ENCODE measurements at places on chromosomes 6 and 20.

DNA sequence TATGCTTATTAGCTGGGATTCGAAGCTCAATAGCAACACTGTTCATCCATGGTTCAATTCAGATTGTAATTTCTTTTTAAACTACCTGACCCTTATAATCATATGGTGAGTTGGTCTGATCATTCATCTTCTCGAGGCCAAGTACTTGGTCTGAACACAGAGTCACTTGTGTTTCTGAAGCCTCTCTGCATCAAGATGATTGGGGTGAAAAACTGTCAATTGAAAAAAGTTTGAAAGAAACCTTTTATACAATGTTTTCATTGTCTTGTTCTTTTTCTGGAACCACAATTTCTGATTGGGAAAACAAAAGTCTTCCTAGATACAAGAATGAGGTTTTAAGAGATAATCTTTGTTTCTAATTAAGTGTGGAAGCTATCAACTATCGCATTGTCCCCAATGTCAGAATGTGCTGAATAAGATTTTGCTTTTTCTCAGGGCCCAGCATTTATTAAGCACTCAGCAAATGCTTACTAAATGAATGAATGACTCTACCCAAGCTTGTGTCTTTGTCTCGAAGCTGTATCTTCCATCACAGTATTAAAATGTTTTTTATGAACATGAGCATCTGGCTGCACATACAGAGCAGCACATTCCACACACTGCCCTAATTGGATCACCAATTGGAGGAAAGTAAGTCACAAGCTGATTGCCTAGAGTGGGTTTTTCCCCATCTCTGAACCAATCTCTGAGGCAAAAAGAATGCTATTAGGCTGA lies 45.0 kb upstream of the MOXD1 start:
- no peak for DNase-seq

- DNase-seq = no peak
Observed at GRCh38 chr6:34714663-34715062, 18.1 kb upstream of the ILRUN start.

GRCh38 chr6:135114355-135115145 lies 59.9 kb upstream of the HBS1L start:
- DNase-seq = no peak

DNA sequence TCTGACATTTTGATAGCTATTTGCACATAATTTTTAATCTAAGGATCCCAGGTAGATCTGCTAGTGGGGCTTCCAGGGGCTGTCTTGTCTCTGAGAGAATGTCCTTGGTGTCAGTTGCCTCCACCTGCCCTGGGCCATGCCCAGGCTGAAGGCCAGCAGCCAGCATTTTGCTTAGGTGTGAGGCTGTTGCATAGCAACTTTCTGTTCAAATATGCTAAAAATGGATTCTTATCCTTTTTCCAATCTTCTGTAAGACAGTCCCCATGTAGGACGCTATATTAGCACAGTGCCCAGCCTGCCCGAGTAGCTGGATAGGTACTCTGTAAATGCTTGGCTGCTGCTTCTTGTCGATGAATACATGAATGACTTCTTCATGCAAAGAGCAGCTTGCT lies 62.5 kb upstream of the CITED2 start:
- no peak for DNase-seq

- DNase-seq = no peak
Observed at GRCh38 chr20:56581701-56582100, 47.4 kb upstream of the TFAP2C start.

- DNase-seq = no peak
Observed at GRCh38 chr6:107244082-107244741, 128.9 kb upstream of the BEND3 start.

GRCh38 chr6:30102970-30103871 lies 9.7 kb downstream of the TRIM31 start:
- peak; percentile 96 for DNase-seq

Measured in GM23338 (cell line).